Mucosa of descending colon (tissue), 3 donors: ENCODE measurements at places on chromosomes 1 and 21.

DNA sequence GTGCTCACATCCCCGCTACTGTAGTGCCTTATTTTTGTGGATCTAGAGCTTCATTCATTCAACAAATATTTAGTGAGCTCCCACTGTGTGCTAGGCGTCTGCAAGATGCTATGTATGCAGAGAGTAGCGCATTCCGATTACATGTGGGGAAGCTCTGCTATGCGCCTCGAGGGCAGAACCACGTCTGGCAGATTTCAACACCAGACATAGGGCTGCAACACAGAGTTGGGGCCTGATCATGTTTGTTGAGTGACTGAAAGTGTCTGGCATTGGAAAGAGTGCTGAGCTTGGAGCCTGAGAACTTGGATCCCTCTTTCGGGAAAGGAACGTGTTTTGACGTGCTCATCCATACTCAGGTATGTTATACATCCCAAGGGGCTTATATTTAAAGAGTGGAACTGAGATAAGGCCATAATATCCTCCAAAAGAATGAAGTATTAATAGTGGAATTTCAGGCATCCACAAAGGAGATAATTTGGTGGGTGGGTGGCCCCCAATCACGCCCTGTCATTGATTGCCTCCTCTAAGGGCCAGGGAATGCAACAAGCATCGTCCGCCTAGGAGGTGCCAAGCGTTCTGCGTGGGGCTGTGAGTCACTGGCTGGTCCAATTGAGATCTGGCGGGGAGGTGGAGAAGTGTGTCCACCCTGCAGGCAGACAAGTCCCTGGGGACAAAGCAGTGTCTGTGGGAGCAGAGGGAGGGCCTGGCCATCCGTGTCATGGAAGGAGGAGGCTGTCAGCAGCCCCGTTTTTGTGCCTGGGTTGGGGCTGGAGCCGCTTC lies 62.8 kb upstream of the ZBTB40 start:
- DNase-seq: no peak

DNA sequence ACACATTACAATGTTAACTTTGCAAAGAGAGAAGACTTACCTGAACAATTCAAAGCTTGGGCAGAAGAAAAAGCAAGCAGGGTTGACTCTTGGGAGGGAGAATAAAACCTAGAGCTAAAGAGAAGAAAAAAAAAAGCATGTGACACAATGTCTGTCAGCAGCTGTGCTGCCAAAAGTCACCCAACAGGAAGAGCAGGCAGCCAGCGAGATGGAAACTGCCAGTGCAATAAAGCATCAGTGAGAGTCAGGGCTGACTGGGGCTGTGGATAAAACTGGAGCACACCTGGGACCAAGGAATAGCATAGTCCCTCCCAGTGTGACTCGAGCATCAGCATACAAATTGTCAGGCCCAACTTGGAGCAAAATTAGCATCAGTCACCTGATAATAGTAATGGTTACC lies 65.0 kb upstream of the SLC22A15 start:
- peak; percentile 22 for DNase-seq

DNA sequence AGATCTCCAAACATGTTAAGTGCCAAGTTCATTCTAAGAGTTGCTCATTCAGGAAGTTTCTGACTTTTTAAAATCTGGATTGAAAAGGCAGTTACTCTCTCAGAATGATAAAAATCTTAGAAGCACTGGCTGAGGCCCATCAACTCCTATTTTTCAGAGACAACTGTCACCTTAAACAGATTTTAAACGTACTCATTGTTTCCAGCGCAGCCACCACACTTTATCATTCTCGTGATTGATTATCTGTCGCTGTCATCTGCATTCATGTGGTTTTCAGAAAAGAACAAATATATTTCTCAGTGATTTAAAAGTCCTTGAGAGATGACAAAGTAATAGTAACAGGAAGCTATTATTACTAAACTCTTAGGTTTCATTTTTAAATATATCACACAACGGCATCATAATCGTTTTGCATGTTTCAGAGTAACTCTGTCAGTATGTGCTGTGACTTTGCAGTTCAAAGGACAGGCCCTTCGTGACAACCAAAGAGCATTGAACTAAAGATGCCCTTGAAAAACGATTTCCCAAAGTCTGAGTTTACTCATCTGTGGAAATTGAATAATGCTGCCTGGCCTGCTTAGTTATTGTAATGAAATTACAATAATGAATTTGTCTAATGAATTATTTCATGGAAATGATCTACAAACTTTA lies 14.9 kb upstream of the KCNK1 start:
- DNase-seq: no peak

- no peak for DNase-seq
Observed at GRCh38 chr1:58089898-58090534, 456.5 kb downstream of the OMA1 start.

- no peak for DNase-seq
Observed at GRCh38 chr1:41908288-41908895, 10.3 kb downstream of the HIVEP3 start.
